ENCODE measurements at places on chromosomes 1 and 21.

- DNase-seq = no peak
These were observed 193.0 kb downstream of the TTLL7 start for GRCh38 chr1:83805921-83806320.

- DNase-seq = no peak
These were observed 25.6 kb downstream of the IRF2BP2 start for GRCh38 chr1:234584420-234584805.

DNA sequence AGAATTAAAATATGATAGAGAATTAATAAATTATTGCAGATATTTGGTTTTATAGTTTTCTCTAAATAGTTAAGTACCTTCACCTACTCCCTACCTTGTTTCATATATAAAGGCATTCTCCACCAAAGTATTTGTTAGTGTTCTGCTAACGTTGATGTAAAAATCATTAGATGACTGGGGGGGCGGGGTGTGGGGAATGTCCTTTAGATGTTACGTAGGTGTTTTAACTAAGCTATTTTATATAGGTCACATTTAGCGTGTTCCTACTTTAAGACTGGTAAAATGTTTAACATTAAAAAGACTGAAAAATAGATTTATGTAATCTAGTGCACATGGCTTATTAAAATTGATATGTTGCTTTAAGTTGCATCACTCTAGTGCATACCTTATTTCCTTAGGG is 48.6 kb downstream of the PTPRC start:
- DNase-seq = no peak

DNA sequence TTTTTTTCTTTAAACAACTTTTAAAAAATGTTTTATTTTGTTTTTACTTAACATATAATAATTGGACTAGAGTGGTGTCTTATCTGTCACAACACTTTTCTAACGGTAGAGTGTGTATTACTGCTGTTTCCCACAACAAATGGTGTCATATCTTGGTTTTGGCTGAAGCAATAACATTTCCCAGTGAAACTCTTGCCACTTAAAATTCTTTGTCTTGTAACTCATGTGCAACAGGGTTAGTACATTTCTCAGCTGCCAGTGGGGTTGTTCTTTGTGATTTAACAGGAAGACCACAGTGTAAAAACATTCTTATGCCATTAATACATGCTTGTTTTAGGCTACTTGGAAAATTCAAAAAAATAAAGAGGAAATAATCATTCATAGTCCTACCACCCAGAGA is 43.5 kb downstream of the ALPL start:
- DNase-seq = no peak

DNA sequence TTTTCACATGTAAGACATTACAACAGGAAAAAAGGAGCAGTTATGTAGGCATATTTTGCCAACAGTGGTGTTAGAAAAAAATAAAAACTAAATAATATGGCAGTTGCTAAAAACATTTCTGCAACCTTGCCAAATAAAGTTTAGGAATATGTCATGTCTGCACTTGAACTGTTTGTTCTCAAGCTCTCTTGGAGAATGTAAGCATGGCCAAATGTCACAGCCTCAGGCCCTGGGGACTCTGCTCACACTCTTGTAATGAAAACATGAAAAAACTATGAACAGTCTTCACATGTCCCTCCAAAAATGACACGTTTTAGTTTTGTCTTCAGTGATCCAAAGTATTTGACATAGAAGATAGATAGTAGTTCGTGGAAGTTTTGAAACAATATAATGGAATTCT is 753.3 kb downstream of the LTN1 start:
- no peak for DNase-seq

DNA sequence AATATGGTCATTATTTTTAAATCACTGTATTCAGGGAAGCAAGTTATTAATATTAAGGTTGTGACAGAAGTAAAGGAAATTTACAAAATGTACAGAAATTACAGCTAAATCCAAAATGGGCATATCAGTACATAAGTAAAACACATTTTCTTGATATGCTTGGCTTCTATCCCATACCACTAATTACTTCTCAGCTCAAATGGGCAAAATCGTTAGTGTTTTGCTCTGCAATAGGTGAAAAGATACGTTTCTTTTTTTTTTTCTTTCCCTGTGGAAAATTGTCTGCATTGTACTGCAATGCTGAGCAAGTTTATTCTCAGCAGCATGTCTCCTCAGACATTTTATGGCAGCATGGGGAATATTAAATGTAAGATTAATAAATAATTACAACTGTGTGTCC is 77.1 kb upstream of the PRMT6 start:
- no peak for DNase-seq

DNA sequence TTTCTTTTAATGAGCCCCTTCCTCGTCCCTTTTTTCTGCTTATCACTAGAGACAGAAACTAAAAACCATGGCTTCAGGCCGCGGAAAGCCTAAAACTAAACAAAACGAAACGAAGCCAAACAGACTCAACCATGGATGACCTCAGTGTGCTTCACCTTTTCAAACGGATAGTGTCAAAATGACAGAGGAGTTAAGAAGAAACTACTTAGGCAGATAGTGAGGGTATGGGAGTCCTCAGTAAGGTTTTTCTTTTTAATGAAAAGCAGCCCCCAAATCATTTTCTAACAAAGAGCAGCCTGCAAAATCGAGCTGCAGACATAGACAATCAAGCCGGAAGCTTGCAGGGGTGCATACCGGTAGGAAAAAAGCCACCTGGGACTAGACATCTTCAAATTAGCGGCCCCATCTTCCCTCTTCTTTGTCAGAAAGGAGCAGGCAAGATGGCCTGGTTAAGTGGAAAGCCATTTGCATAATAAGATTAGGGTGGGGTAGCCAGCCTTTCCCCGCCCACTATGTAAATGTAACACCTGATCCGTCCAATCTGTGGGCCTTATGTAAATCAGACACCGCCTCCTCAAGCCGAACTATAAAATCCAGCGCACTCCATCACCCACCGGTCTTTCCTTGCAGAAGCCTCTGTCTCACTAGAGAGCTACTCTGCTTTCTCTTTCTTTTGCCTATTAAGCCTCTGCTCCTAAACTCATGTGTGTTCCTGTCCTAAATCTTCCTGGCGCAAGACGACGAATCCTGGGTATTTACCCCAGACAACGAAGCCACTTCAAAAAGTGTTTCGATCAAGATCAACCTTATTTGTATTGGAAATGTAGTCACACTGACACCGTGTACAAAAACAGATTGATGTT is 6.2 kb upstream of the ERO1B start:
- DNase-seq = no peak

- DNase-seq = no peak
These were observed 95.6 kb upstream of the TSPAN2 start for GRCh38 chr1:115184951-115185331.

GRCh38 chr1:222224636-222225315 is 323.1 kb downstream of the HHIPL2 start:
- no peak for DNase-seq

DNA sequence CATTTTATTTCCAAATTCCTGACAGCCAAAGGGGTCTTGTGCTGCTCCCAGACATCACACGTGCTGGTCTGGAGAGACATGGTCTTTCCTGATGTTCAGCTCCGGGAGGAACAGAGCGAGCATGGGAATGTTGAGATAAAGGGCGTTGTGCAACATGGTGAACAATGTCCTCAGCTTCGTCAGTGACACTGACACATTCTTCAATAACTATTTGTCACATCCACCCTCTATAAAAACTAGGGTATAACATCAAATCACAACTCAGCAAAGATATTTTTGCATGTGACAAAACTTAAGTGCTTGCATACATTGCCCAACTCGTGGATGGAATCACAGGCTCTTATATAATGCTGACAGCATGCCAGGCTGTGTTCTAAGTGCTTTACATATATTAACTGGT is 42.4 kb upstream of the GRHL3 start:
- no peak for DNase-seq

GRCh38 chr1:39488012-39488545 is 3.4 kb upstream of the BMP8A start:
- DNase-seq = no peak

DNA sequence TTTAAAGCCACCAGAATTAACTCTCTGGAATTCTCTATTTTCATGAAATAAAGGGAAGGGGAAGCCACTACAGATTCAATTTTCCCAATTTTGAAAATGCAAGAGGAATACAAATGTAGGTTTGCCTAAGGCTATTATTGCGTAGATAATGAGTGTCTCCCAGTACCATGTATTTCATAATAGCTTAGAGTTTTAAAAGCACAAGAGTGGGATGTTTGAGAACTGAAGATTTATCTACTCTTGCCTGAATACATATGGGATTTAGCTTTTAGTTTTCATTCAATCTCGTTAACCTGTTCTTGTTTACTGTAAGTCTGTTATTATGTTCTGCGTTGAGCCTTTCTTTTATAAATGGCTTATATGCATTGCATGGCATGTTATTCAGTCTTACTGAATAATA is 795.1 kb downstream of the BRINP3 start:
- DNase-seq = no peak

- no peak for DNase-seq
These were observed 63.0 kb downstream of the ALPL start for GRCh38 chr1:21572221-21572620.

GRCh38 chr1:180966312-180966711 is 53.6 kb downstream of the KIAA1614 start:
- DNase-seq = no peak

DNA sequence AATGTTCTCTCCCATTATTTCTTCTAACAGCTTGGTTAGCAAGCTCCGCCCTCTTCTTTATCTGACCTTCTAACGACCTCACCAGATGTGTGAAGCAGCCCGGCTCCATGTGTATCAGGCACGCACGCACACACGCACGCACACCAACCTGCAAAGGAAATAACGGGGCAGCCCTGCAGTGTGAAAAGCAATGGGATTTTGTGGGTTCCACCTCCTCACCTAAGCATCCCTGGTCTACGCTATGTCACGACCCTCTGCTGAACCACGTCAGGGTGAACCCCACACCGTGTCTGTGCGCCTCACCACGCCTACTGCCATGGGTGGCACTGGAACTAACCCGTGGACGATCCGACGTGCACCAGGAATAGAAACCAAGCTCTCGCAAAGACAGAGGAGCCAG is 10.4 kb downstream of the SSU72 start:
- DNase-seq = no peak

- no peak for DNase-seq
These were observed 284.6 kb downstream of the PTBP2 start for GRCh38 chr1:97006044-97006661.

GRCh38 chr1:3074800-3075199 is 5.8 kb downstream of the PRDM16 start:
- no peak for DNase-seq

DNA sequence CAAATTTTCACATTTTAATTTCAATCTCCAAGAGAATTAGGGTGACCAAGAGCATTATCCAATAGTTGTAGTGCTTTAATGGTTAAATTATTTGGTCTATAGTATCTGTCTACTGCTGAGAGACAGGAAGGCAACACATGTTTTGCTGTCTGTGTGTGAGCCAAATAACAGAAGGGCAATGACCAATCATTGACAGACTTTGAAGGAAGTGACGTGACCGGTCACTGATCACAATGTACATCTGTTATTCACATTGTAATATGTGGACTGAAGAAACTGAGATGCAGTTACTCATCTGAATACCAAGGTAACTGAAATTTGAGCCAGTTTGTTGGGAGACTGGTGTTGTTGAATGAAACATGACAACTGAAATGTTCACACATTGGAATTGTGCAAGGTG is 196.7 kb downstream of the LRRC40 start:
- no peak for DNase-seq

GRCh38 chr1:211632808-211633523 is 42.5 kb downstream of the NEK2 start:
- no peak for DNase-seq

- peak; percentile 62 for DNase-seq
These were observed 128.8 kb downstream of the ADSS2 start for GRCh38 chr1:244322791-244323521.

- DNase-seq = no peak
These were observed 4.8 kb upstream of the ZNF691 start for GRCh38 chr1:42841440-42842147.

- DNase-seq = peak; percentile 39
These were observed 22.3 kb downstream of the CD34 start for GRCh38 chr1:207888652-207889051.

DNA sequence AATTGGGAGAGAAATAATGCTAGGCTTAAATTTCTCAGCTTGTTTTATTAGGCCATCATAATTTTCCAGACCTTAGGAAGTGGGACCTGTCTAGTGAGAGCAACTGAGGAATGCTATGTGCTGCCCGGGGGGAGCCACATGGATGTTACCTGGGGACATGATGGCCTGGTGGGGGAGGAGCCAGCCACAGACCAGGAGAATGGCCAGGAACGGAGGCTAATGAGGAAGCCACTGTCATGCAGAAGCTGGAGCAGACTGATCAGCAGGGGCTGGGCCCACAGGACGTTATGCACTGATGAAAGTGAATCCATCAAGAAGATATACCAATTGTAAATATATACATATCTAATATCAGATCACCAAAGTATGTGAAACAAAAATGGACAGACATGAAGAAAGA is 4.6 kb upstream of the KRTAP10-1 start:
- DNase-seq = no peak

DNA sequence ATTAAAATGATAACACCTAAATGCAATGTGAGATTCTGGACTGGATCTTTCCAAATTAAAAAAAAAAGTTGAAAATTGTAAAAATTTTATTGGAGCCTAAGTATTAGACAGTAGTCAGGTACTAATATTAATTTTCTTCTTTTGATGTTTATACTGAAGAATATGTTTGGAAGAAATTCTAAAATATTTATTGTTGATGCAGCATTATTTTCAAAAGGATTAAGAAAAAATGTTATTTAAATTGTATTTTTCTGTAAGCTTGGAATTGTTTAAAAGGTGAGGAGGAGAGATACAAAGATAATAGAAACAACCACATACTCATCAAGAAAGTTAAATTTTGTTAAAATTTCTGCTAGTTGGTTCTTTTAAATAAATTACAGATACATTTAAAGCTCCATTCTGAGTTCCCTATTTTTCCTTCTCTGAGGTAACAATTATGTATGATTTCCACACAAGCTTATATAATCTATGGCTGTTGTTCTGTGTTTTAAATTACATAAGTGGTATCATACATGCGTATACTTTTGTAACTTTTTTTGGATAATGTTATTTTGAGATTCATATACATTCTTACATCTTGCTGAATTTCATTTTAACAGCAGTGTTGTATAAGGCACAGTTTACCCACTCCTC is 180.3 kb upstream of the RGS18 start:
- no peak for DNase-seq

DNA sequence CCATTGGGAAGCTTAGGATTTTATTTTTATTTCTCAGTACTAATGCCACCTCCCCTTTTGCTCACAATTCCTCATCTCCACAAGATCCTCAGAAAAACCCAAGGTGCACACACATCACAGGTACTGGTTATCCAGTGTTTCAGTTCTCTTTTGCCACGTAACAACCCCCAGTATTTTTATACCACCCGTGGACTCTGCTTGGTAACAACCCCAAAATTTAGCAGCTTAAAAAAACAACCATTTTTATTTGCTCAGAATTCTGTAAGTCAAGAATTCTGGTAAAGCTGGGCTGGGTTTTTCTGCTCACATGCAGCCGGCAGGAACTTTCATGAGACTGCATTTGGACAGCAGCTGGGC is 180.0 kb downstream of the KAZN start:
- no peak for DNase-seq

GRCh38 chr1:211711315-211711705 is 35.9 kb upstream of the NEK2 start:
- DNase-seq = no peak

Data from tibial nerve (tissue), 4 donors.